ENCODE measurements at places on chromosomes 2 and 18.

GRCh38 chr18:6591491-6591890 is 138.0 kb upstream of the ARHGAP28 start:
- DNase-seq = no peak

GRCh38 chr18:11883153-11883552 is 25.0 kb downstream of the MPPE1 start:
- DNase-seq = no peak

DNA sequence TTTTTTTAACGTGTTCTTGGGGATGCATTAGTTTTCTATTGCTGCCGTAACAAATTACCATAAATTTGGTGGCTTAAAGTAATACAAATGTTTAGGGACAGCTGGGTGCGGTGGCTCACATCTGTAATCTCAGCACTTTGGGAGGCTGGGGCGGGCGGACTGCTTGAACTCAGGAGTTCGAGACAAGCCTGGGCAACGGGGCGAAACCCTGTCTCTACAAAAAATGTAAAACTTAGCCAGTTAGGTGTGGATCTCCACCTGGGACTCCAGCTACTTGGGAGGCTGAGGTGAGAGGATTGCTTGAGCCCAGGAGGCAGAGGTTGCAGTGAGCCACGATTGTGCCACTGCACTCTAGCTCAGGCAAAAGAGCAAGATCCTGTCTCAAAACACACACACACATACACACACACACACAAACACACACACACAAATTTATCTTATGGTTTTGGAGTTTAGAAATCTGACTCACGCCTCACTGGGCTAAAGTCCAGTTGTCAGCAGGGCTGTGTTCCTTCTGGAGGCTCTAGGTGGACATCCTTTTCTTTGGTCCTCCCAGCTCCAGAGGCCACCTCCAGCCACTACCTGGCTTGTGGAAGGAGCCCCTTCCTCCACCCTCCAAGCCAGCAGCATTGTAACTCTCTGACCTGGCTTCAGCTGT is 76.1 kb downstream of the SEPTIN10 start:
- no peak for DNase-seq

DNA sequence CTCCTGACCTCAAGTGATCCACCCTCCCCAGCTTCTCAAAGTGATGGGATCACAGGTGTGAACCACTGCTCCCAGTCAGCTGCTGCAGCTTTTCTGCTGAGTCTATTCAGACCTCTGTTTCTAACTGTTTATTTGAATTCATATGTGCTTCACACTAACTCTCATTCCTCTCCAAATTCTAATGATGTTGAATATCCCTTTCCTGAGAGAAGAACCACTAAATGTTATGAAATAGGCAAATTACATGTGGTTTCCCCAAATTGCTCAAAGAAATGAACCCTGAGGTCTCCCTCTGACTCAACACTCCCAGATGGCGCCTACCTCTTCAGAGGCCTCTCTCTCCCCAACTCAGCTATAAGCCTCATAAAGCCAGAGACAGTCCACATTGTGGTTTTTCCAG is 98.6 kb downstream of the IRS1 start:
- DNase-seq = no peak

DNA sequence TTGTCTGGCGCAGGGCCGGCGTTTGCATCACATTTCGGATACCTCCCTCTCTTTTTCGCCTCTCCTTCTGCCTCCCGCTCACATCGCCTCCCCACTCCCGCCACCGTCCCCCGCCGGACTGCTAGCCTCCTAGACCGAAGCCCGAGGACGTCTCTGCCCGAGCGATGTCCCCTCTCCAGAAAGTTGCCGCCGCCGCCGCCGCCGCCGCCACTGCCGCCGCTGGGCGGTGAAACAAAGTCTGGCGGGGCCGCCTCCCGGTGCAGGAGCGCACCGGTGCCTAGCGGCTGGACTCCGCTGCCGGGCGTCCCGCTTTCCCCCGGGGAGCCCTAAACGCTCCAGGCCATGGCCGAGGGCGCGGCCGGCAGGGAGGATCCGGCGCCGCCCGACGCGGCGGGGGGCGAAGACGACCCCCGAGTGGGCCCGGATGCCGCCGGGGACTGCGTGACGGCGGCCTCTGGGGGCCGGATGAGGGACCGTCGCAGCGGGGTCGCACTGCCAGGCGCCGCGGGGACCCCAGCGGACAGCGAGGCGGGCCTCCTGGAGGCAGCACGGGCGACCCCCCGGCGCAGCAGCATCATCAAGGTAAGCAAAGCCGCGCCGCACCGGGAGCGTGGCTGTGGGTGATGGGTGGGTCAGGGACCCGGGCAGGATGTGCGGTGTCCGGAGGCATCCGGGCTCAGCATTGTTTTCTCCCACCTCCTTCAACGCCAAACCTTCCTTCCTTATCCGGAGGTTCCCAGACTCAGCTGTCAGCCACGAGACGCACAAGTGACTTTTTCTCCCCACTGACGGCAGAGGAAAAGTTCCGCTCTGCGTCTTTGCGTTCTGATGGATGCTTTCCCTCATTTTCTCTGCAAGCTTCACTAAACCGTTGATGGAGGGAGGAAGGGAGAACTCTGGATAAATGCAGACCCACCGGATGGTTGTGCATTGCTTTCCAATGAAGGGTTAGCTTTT is 643 bp downstream of the PLCL1 start:
- DNase-seq = peak; percentile 58

GRCh38 chr18:2529154-2529553 is 42.2 kb downstream of the METTL4 start:
- no peak for DNase-seq

DNA sequence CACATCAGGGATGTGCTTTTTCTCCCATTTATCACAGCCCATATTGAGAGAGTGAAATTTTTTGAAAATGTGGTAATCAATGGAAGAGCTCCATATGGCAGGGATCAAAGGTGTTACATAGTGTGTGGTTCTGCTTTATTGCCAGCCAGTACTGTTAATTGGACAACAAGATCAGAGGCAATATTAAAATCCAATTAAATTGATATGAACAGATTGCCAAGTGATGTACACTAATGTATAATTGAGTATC is 338.9 kb downstream of the BCL11A start:
- no peak for DNase-seq

- DNase-seq = no peak
These were observed 254.9 kb upstream of the HS6ST1 start for GRCh38 chr2:128573531-128573930.

DNA sequence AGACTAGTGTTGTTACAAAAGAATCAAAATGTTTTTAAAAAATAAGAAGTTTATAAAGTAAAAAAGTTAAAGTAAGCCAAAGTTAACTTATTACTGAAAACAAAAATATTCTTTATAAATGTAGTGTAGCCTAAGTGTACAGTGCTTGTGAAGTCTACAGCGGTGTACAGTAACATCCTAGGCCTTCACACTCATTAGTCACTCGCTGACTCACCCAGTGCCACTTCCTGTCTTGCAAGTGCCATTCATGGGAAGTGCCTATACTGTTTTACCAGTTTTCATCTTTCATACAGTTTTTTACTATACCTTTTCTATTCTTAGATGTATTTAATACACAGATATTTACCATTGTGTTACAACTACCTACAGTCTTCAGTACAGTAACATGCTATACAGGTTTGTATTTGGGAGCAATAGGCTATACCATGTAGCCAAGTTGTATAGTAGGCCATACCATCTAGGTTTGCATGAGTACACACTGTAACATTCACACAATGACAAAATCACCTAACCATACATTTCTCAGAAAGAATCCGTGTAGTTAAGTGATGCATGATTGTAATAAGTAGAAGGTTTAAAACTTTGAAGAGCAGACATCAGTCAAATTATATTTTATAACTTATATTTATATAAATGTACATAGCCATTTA is 13.4 kb downstream of the SERPINB7 start:
- DNase-seq = peak; percentile 64

DNA sequence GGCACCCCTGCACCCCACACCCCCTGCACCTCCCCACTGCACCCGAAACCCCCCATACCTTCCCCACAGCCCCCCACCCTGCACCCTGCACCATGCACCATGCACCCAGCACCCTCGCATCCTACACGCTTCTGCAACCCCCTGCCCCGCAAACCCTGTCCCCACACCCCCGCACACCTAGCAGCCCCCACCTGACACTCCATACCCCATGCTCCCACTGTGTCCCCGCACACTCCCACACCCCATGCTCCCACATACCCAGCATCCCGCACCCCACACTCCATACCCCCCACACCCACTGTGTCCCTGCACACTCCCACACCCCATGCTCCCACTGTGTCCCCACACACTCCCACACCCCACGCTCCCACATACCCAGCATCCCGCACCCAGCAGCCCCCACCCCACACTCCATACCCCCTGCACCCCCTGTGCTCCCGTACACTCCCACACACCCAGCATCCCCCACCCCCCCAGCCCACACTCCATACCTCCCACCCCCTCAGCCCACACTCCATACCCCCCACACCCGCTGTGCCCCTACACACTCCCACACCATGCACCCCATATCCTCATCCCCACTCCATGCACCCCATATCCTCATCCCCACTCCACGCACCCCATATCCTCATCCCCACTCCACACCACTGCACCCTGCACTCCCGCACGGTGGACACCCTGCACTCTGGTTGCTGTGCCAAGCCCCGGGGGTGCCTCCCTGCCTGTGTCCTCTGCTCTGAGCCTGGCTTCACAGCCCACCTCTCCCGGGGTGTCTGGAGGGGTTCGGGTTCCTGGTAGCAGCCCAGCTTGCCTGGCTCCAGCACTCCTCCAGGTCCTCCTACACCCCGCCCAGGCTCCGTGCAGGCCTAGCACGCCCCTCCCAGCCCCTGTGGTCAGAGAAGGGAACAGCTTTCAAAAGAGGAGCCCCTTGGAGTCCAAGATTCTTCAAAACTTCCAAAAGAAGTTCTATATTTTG is 93.9 kb upstream of the CTDP1 start:
- DNase-seq = no peak

DNA sequence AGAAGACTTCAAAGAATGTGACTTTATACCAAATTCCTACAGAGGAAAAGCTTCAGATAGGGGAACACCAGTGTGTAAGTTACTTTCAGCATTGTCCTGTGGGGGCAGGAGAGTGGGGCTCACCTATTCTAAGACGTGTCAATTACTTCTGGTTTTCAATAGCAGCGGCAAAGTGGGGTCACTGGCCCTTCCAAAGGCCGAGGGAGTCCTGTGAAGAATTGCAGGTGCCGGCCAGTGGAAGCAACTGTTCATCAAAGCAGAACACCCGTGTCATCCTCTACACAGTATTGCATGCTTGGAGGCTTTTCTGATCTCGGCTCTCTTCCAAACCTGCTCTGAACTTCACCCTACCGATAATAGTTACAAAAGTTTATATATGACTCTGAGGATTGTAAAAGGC is 1176.5 kb upstream of the TMEFF2 start:
- DNase-seq = no peak

DNA sequence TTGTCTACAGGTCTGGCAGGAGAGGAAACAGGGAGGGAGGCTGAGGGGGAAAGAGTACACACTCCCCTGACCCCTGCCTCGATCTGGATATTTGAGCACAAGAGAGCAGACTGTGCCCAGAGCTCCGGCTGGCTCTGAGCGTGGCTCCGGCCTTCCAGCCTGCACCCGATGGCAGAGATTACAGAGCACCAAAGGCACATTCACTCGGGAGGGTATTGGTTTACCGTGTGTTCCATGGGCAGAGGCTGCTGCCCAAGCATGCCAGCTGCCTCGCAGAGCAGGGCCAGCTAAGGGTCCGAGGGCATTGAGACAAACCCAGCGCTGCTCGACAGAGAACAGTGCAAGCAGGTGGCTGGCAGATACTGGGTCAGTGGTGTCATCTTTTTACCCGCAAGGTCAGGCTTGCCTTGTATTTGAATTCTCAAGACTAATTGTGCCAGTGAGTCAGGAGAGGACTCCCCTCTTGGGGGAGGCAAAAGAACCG is 132.2 kb downstream of the TNS1 start:
- DNase-seq = no peak

- no peak for DNase-seq
These were observed 3.3 kb downstream of the TPGS2 start for GRCh38 chr18:36825526-36825925.

DNA sequence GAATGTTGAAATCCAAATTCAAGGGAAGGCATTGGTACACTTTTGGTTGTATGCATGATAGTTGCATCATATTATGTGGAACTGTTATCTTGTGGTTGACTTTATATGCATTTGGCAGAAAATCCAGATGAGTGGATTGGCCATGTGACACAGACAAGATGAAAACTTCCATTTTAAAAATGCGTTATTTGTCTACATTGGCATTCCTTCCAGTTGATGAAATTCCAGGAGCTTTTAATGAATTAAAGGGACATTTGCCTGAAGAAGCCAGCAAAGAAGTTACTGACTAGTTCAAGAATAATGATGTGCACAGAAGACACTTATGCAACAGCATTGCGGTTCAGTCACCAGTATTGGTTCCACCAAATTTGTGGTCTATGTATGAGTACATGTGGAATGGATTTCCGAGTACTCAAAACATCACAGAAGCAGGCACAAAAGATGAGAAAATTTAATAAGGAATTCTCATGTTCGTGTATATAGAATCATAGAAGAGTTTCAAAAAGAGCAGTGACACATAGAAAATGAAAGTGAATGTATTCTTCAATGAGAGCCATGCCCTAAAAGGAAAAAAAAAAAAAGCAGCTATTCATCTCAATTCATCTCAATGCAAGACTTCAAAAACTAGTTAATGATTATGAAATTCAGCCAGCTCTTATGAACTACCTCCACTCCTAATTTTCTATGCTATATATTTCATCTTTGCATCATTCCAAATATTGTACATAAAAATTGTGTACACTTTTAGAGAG is 232.1 kb downstream of the RBM43 start:
- no peak for DNase-seq

- no peak for DNase-seq
These were observed 156.1 kb upstream of the VRK2 start for GRCh38 chr2:57890464-57890863.

GRCh38 chr2:208983486-208983885 is 440.4 kb upstream of the MAP2 start:
- DNase-seq = no peak

DNA sequence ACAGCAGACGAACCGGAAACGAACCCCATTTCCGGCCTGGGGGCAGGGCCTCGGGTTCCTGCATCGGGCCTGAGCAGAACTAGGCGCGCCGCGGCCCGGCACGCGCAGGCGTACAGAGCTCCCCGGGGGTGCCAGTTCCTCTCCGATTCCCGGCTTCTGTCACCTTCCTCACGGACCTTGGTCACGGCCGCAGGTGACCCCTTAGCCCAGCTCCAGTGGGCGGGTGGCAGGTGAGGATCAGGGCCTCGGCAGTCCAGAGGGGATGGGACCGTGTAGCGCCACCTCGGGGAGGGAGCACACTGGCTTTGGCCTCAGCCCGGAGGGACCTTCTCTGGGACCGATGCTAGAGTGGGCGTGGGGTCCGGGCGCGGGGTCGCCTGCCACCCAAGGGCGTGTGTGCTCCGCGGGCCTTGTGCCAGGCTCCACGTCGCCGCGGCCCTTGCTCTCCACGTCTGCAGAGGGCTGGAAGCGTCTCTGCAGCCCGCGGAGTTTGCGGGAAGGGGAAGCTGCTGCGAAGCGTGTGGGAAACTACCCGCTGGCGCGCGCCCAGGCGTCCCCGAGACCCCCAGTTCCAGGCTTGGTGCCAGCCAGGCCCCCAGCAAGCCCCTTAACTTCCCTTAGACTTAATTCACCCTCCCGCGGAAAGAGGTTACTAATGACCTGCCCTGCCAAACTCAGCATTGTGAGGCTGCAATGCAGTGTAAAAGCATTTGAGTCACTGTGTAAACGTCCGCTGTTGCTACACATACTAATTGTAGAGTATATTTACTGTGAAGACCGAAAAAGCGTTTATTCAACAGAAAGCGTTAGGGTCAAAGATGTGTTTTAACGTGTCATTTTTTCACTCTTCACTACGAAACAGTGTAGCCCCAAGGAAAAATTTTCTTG is at the start of gene TRAPPC12:
Gene TRAPPC12 (plus strand): TSS at position 48 of the 888 bp plus-strand sequence. CDS start 7,930 bp downstream, outside the sequence.
- DNase-seq = peak; percentile 94

GRCh38 chr18:9949315-9949714 is 35.5 kb downstream of the VAPA start:
- DNase-seq = no peak

Measured in activated T-cell treated with anti-CD3 and anti-CD28 coated beads, Interleukin-2, amount 50 U/mL, for 72 hours (primary cell).